Fibroblast of skin of right biceps (primary cell): ENCODE measurements at places on chromosomes 4 and X.
A peak's percentile ranks its signal among the peaks of the same experiment; 100 is the strongest.

- no peak for DNase-seq
Observed at GRCh38 chrX:41317477-41318208, 16.3 kb upstream of the DDX3X start.

DNA sequence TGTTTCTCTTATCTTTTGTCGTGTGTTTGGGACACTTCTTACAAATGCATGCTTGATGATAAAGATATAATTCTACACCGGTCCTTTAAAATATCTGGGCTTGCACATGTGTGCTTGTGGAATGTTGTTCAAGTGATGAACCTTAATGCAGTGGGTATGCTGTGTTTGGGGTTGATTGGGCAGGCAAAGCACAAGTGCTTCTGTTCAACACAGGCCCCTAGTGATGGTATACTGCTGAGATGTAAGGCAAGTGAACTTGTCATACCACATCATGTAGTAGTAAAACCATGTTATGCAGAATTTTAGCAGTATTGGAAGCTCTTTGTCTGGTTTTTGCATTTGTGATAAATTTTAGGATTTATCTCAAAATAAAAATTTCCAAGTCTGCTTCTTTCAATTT lies 23.9 kb downstream of the TBC1D19 start:
- no peak for DNase-seq

- DNase-seq = peak; percentile 49
Observed at GRCh38 chr4:88937081-88937480, 119.9 kb downstream of the FAM13A start.

DNA sequence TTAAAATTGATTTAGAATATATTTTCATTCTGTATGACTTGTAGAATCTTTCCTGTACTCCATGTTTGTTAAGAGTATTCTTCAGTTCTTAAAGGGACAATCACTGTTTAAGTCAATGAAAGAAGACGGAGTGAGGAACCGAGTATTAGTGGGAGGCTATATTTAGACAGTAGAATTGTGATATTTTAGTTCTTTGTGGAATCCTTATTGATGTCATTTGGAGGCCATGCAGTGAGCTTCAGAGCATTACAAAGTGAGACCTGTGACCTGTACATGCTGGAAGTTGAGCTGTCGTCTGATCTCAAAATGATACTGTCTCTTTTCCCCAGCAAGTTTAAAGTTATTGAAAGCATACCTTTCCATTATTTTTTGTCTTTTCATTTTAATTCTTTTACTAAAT lies 394.7 kb downstream of the GALNTL6 start:
- DNase-seq = no peak

- DNase-seq = peak; percentile 52
Observed at GRCh38 chr4:128394778-128395177, 107.2 kb upstream of the PGRMC2 start.

- no peak for DNase-seq
Observed at GRCh38 chr4:123116412-123116811, 194.0 kb upstream of the NUDT6 start.

DNA sequence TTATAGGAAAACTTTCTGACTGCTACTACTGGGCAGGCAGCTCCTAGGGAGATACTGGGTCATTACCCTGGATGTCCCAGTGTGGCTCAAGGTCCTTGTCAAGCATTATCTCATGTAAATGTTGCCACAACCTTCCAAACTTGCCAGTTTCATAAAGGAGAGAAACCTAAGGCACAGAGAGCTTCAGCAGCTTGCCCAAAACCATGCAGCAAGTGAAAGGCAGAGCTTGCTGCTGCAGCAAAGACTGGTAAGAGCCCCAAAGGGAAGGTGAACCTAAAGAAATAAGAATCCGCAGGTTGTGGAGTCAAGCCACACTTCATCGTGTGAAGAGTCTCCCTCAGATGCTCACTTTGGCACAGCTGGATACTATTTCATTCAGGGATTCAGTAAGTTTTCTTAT lies 2.3 kb downstream of the MPP1 start:
- DNase-seq = no peak

DNA sequence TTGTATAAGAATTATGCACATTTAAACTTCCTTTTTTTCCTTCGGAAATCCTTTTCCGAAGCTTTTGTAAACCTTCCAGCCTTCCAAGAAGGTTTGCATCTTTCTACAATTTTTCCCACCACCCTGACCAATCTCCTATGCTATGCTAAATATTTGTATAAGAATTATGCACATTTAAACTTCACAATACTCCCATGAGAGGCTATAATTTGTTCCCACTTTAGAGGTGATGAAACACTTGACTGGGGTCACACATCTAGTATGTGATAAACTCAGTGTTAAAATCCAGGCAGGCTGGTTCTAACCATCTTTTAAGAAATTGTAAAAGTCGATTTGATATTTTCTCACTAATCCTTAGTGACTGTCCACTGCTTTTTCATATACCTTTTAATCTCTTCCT lies 22.1 kb downstream of the NUDT6 start:
- peak; percentile 75 for DNase-seq

DNA sequence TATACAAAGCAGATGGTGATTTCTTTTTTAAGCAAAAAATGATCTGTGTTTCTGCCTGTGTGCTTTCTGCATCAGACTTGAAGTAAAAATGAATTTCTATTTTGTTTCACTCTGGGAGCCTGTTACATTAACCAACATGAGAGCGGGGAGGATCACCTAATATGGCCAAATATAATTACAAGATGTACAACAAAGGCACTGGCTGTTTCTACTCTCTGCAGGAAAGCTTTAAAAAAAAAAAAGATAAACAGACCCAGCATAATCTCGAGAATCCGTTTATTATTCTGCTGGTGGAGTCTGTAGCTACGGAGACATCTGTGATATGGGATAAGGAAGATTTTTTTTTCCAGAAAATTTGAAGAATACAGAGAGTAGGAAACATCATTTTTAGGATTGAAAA lies 103.6 kb downstream of the COMMD8 start:
- DNase-seq = no peak

DNA sequence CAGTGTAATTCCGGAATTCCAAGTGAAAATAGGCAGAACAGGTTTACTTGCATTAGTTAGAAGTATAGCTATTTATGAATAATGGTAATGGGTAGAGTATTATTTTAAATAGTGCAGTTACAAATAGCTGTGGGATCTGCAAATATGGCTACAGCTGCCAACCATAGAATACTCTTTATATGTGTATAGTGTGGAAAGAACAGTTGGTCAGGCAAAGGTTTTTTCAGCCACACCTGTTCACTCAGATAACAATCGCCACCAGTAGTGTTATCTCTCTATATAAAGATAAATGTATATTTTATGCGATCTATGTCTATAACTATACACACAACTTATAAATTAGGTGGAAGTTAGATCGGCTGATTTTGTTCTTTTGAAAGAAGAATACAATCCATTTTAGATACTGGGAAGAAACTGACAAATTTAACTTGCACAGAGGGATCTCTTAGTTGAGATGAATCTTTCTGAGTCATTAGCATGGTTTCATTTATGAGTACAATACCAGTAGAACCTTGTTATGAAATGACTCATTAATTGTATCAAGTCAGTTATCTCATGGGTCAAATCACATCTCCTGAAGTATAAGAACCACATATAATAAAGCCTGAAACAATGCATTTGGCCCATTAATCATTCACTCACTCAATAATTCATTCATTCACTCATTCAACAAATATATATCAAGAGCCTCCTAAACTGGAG lies 100.9 kb upstream of the NR3C2 start:
- no peak for DNase-seq

DNA sequence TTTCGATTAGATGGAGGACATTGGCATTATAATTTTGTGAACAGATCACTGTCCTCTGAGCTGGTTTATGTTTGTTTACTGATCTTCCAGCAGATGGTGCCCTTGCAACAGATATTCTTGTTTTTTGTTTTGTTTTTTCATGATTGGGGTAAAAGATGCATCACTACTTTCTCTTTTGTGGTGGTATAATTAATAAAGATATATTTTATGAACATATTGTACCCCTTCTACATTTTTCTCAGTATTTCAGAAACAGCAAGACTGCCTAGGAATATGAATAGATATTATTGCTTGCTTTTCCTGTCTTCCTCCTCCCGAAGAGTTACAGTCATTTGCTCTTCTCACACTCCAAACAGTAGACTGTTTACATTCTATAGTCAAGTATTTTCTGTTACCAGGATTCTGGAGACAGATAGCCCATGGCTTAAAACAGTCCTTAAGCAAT lies 905.2 kb downstream of the TRAM1L1 start:
- DNase-seq = peak; percentile 7

- DNase-seq = peak; percentile 58
Observed at GRCh38 chr4:188960411-188961093, 821.3 kb downstream of the TRIML1 start.

- DNase-seq = no peak
Observed at GRCh38 chr4:68877555-68877954, 61.8 kb downstream of the UGT2B10 start.
